ENCODE measurements at places on chromosomes 2 and 18. TPM values are rescaled to one million over a fixed set of nuclear protein-coding genes. Genes with fewer than 3 reads are reported as not detected.

The CD207 gene
- not detected for total RNA-seq

GRCh38 chr2:86344404-86344803 is 7.0 kb upstream of the REEP1 start:
- no peaks in the 10 kb centered on the region for H3K36me3 ChIP-seq
- no peaks in the 10 kb centered on the region for H3K4me1 ChIP-seq
- no peak overlapping the region for H3K4me3 ChIP-seq
- no peak for DNase-seq
- H3K27ac ChIP-seq: no peak overlapping the region
- peaks cover 41% of the 10 kb centered on the region for H3K27me3 ChIP-seq

DNA sequence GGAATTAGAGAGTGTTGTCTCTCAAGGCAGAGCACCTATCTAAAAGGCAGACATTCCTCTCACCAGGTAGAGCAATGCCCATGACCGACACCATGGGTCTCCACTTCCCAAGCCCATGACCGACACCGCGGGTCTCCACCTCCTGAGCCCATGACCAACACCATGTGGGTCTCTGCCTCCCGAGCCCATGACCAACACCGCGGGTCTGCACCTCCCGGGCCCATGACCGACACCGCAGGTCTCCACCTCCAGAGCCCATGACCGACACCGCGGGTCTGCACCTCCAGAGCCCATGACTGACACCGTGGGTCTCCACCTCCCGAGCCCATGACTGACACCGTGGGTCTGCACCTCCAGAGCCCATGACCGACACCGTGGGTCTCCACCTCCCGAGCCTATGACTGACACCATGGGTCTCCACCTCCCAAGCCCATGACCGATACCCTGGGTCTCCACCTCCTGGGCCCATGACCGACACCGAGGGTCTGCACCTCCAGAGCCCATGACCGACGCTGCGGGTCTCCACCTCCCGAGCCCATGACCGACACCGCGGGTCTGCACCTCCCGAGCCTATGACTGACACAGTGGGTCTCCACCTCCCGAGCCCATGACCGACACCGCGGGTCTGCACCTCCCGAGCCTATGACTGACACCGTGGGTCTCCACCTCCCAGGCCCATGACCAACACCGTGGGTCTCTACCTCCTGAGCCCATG is 262.4 kb upstream of the SALL3 start:
- H3K4me3 ChIP-seq: no peak overlapping the region
- H3K4me1 ChIP-seq: no peaks in the 10 kb centered on the region
- no peak for DNase-seq
- no peak overlapping the region for H3K27ac ChIP-seq
- no peaks in the 10 kb centered on the region for H3K36me3 ChIP-seq

DNA sequence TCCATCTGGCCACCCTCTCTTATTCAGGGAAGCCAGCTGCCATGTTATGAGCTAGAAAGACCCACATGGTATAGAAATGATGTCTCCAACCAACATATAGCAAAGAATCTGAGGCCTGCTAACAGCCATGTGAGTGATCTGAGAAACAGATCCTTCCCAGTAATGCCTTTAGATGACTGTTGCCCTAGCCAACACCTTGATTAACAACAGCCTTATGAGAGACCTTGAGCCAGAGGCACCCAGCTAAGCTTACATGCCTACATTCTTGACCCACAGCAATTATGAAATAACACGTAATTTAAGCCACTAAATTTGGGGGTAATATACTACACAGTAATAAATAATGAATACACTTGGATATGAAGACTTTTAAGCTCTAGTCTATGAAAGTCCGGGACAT is 13.0 kb downstream of the KANSL1L start:
- no peaks in the 10 kb centered on the region for H3K27me3 ChIP-seq
- no peak for DNase-seq
- no peaks in the 10 kb centered on the region for H3K36me3 ChIP-seq
- no peaks in the 10 kb centered on the region for H3K4me1 ChIP-seq
- no peak overlapping the region for H3K27ac ChIP-seq

The TXNDC2 gene
- total RNA-seq: 0.11 TPM

GRCh38 chr18:77130229-77131099 is 2.1 kb downstream of the MBP start:
- peaks cover 13% of the 10 kb centered on the region for H3K36me3 ChIP-seq
- peaks cover 52% of the 10 kb centered on the region for H3K4me1 ChIP-seq
- peak overlapping the region; percentile 97 for H3K27ac ChIP-seq
- peak overlapping the region; percentile 95 for H3K4me3 ChIP-seq
- H3K27me3 ChIP-seq: no peaks in the 10 kb centered on the region
- no peak for DNase-seq

DNA sequence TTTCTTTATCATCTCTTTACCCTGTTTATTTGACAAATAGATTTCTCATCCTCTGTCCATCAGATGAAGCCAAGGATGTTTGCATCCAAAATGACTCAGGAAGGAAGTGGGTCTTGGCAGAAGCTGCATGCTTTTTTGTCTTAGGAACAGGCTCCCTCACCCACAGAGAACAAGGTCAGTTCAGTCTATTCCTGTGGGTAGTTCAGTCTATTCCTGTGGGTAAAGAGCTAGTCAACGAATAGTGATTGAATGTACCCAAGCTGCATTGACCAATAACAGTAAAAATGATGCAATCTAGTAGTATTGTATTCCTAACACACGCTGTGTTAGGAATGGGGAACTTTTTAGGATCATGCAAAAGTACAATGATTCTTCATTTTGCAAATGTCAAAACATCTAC is 290.8 kb upstream of the TANK start:
- no peaks in the 10 kb centered on the region for H3K4me1 ChIP-seq
- no peak overlapping the region for H3K27ac ChIP-seq
- H3K27me3 ChIP-seq: no peaks in the 10 kb centered on the region
- H3K4me3 ChIP-seq: no peak overlapping the region
- DNase-seq: no peak

DNA sequence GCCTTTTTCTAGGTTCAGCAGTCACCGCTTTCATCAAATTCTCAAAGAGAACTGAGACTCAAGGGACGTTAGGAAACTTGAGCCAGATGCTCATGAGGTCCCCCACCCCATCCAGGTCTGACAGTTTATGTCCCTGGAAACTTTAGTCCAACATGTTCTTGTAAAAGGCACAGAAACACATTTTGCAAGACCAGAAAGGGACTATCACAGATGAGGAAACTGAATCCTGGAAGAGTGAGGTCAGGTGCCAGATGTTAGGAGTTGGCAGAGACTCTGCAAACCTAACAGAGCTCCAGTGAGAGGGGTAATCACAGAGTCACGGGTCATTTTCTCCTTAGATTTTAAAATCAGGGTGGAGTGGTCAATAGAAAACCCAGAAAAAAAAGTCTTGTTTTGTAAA is 76.6 kb downstream of the RDH14 start:
- H3K4me3 ChIP-seq: no peak overlapping the region
- no peaks in the 10 kb centered on the region for H3K4me1 ChIP-seq
- no peak overlapping the region for H3K27ac ChIP-seq
- H3K36me3 ChIP-seq: no peaks in the 10 kb centered on the region
- no peaks in the 10 kb centered on the region for H3K27me3 ChIP-seq
- DNase-seq: no peak

The ARID5A gene
- total RNA-seq: 5.1 TPM

The IL1RL2 gene
- 1.2 TPM for total RNA-seq

The UNC80 gene
- not detected for total RNA-seq

GRCh38 chr2:7609974-7610373 is 692.8 kb downstream of the RNF144A start:
- peaks cover 62% of the 10 kb centered on the region for H3K27me3 ChIP-seq
- no peak overlapping the region for H3K27ac ChIP-seq
- H3K4me3 ChIP-seq: no peak overlapping the region
- DNase-seq: no peak
- no peaks in the 10 kb centered on the region for H3K4me1 ChIP-seq

DNA sequence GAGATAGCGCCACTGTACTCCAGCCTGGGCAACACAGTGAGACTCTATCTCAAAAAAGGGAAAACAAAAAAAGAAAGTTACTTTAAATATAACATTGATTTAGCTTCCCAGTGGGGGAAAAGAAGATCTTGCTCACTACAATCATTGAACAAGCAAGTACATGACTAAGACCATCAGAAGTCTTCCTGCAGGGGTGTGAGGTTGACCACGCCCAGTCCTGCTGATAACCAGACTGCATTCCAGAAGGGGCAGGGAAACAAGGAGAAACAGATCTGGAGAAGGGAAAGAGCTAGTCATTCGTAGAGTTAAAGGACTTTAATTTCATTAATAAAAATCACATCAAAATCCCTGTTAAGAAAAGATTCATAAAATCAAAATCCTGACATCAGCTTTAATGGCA is 77.5 kb downstream of the EPHA4 start:
- H3K4me1 ChIP-seq: peaks cover 7% of the 10 kb centered on the region
- H3K27me3 ChIP-seq: no peaks in the 10 kb centered on the region
- H3K27ac ChIP-seq: no peak overlapping the region
- no peak overlapping the region for H3K4me3 ChIP-seq
- peak; percentile 68 for DNase-seq
- H3K36me3 ChIP-seq: no peaks in the 10 kb centered on the region

DNA sequence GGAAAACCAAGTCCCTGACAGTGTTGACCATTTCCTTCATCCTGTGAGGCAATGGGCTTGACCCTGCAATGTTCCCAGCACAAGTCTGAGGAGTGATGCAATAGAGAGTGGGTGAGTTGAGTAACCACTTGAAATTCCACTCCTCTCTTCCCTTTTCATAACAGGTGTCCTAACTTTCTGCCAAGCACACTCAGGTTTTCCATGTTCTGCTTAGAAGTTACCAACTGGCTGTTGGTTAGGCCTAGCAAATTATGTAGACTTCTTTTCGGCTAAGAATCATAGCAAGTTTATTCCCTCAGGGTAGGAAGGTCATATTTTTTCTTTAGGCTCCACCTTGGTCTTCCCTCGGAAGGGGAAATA is 11.5 kb downstream of the GNLY start:
- no peaks in the 10 kb centered on the region for H3K36me3 ChIP-seq
- H3K27ac ChIP-seq: peak overlapping the region; percentile 95
- 0 out of 2 replicates have a peak overlapping the region, but pooled peaks have one; percentile 17 for H3K4me3 ChIP-seq
- DNase-seq: peak; percentile 89
- H3K4me1 ChIP-seq: peaks cover 54% of the 10 kb centered on the region
- no peaks in the 10 kb centered on the region for H3K27me3 ChIP-seq

- no peaks in the 10 kb centered on the region for H3K4me1 ChIP-seq
- no peak for DNase-seq
- H3K4me3 ChIP-seq: no peak overlapping the region
- H3K27me3 ChIP-seq: no peaks in the 10 kb centered on the region
Measured at GRCh38 chr18:44961288-44961995, 280.8 kb downstream of the SETBP1 start.

The ZC3H15 gene
- 35.2 TPM for total RNA-seq

DNA sequence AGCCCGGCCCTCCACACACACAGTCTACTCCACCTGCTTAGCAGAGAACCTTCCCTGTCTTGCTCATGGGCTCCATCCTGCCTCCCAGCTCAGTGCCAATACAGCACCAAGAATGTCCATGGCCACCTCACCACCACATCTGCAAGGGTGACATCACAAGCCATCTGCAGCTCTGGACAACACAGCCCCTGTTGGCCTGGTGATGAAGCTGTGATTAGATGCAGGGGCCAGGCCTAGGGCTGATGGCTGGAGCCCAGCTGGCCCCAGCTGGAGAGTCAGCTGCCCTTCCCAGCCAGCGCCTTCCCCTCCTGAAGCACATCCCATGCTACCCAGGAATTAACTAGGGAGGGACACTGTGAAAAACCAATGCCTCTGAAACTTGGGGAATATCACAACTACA is 91.1 kb downstream of the TTC32 start:
- no peaks in the 10 kb centered on the region for H3K4me1 ChIP-seq
- no peak overlapping the region for H3K4me3 ChIP-seq
- H3K27me3 ChIP-seq: no peaks in the 10 kb centered on the region
- H3K27ac ChIP-seq: no peak overlapping the region
- H3K36me3 ChIP-seq: no peaks in the 10 kb centered on the region

DNA sequence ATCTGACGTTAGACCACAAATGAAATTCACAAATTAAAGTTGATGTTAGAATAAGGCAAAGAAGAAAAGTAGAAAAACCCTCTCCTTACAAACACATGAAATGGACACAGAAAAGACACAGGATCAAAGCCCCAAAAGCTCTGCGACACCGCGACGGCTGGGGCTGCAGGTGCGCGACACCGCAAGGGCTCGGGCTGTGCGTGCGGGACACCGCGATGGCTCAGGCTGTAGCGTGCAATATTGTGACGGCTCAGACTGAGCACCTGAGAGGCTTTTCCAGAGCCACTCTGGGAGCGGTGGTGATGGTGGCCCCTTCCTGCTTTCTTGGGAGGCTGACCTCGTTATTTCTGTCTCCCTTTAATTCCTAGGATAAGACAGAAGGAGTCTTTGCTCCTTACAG is 256.9 kb downstream of the TWIST2 start:
- no peak for DNase-seq
- no peaks in the 10 kb centered on the region for H3K27me3 ChIP-seq
- no peaks in the 10 kb centered on the region for H3K4me1 ChIP-seq
- no peak overlapping the region for H3K27ac ChIP-seq
- no peaks in the 10 kb centered on the region for H3K36me3 ChIP-seq

The PLEKHA3 gene
- total RNA-seq: 35.7 TPM

DNA sequence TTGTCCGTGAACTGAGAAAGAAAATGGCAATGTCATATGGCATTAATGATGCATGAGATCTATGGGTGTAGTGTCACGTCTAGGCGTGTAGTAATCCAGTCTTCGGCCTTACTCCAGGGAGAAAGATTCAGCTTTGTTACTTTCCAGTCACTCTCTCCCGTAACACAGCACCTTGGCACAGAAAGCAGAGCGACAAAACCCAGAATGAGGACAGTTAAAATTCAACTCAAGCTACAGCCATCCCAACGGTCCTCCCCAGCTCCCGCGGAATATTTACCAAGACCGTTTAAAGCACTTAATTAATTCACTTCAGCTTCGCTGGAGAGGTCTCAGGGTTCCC is 797 bp upstream of the CRIM1 start:
- H3K4me3 ChIP-seq: peak overlapping the region; percentile 67
- H3K27ac ChIP-seq: no peak overlapping the region
- peaks cover 49% of the 10 kb centered on the region for H3K4me1 ChIP-seq
- H3K36me3 ChIP-seq: no peaks in the 10 kb centered on the region
- no peak for DNase-seq
- H3K27me3 ChIP-seq: no peaks in the 10 kb centered on the region

- H3K27ac ChIP-seq: no peak overlapping the region
- no peaks in the 10 kb centered on the region for H3K4me1 ChIP-seq
- peaks cover 38% of the 10 kb centered on the region for H3K27me3 ChIP-seq
- peak; percentile 66 for DNase-seq
- no peak overlapping the region for H3K4me3 ChIP-seq
Measured at GRCh38 chr2:105179469-105180372, 61.8 kb upstream of the GPR45 start.
